ENCODE measurements at places on chromosomes 11 and 22. TPM values are rescaled to one million over a fixed set of nuclear protein-coding genes. Genes with fewer than 3 reads are reported as not detected.
A peak's percentile ranks its signal among the peaks of the same experiment; 100 is the strongest.

GRCh38 chr11:69840371-69841169 lies 21.4 kb upstream of the FGF3 start:
- no peak for DNase-seq

- no peak for DNase-seq
Observed at GRCh38 chr11:73236854-73237253, 18.8 kb downstream of the P2RY2 start.

DNA sequence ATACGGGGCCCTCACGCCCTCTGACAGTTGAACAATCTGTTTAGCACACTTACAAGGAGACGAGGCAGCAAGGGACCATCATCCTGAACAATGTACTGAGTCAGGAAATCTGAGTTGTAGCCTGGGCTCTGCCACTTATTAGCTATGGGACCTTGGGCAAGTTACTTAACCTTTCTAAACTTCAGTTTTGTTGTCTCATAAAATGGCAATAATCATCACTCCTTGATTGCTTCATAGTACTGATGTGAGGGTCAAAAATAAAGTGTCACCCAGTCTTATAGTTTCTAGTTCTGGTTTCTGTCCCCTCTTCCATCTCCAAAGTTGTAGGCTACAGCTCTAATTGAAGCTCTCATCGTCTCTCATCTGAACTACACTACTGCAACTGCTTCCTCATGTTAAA lies 46.7 kb downstream of the RELT start:
- DNase-seq = no peak

DNA sequence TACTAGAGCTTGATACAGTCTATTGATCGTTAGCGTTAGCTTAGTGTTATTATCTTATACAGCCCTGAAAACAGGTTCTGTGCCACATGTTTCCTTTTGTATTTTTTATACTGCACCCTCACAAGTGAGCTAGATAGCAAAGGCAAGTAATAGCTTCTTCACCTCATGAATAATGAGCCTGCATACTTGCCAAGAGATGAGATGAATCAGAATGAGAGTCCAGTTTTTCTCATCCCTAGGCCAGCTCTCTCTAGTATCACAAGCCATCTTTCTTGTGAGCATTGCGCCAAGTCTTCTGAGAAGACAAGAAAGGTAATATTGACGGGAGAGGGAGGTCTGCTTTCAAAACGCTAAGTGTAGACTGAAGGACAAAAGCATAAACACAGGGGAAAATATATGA lies 8.7 kb upstream of the CARD18 start:
- DNase-seq = no peak

DNA sequence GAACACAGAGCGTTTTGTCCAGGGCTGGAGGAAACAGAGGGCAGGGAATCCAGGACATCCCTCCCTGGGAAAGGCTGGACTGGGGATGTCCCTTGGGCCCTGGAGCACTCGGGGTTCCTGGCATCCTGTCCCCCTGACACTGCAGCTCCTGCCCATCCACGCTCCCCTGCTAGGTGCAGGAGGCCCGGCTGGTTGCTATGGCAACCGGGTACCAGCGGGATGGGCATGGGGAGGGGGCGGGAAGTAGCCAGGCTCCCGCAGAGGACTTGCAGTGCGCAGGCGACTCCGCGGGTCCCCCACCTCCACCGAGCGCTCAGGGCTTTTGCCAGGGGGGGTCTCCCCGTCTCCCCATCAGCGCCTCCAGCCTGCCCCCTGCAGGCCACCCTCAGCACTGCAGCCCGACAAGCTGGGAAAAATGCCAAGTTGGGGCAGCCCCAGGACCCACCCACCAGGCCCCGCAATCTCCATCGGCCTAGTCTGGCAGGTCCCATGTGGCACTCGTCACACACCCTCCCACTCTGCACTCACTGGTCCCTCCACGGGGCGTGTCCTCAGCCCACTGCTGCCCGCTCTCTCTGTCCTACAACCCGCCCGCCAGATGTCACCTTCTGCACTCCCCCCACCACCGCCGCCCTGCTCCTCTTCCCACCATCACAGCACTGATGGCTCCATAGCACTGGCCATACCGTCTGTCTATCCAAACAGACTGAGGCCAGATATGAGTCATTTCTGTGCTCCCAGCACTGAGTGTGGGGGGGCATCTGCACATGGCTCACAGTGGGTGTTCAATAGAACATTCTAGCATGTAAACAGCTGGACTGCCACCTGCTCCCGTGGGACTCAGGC lies 31.5 kb downstream of the KIAA0930 start:
- DNase-seq = peak; percentile 29

DNA sequence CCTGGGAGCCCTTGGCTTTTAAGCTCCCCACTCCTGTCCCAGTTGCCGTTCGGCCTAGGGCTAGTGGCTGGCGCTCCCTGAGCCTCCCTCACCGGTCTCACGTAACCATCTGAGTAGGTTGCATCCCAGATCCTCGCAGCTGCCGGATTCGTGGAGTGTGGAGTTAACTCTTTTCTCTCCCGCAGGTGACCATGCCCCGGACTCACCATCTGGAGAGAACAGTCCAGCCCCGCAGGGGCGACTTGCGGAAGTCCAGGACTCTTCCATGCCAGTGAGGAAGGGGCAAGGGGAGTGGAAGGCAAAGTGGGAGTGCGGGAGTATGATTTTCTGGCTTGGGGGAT lies 902 bp downstream of the MUS81 start:
- no peak for DNase-seq

DNA sequence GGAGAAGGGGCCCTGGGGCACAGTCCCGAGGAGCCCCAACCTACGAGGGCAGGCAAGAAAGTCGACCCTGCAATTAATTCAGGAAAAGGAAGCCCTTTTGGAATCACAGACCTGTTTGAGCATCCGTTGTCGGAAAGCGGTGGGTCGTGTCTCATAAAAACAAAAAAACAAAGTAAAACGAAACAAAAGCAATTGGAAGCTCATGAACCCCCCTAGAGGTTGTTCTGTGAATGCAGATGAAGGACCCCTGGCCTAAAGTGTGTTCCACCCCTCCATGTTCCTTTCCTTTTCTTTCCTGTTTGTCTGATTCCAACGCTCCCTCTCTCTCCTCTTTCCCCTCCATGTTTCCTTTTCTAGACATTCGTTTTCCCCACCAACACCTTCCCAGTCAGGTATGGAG lies 203.7 kb downstream of the GRIK4 start:
- no peak for DNase-seq

- no peak for DNase-seq
Observed at GRCh38 chr22:47310601-47311000, 548.2 kb downstream of the TBC1D22A start.

GRCh38 chr11:43376594-43376993 lies 17.9 kb downstream of the TTC17 start:
- no peak for DNase-seq

DNA sequence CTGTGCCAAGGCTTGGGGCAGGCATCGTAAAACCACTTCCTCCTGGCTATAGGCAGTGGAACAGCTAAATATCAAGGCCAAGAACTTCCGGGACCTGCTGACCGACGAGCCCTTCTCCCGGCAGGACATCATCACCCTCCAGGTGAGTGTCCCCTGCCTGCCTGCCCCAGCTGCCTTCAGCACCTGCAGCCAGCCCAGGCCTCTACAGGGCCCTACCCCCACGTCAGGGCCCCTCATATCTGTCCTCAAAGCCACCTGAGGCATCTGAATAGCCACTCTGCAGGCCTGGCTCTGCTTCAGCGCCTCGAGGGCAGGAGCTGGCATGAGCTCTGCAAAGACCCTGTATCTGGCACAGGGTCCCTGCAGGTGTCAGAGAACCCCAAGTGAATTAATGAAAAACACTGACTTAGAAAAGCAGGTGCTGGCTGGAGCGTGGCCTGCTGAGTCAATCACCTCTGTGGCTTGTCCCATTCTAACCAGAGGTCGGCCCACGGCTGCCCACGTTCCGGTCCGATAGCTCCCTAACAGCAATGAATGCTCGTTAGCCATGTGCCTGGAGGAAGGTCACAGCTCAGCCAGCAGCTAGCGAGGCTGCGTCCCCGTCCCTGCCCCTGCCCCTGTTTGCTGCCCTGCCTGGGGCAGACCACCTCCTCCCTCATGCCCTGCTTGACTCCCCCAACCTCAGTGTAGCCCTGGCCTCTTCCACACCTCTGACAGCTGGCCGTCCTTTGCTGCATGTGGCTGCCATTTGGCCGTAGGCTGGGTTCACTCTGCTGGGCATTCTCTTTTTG lies 16.8 kb downstream of the PPIL2 start:
- DNase-seq = no peak

DNA sequence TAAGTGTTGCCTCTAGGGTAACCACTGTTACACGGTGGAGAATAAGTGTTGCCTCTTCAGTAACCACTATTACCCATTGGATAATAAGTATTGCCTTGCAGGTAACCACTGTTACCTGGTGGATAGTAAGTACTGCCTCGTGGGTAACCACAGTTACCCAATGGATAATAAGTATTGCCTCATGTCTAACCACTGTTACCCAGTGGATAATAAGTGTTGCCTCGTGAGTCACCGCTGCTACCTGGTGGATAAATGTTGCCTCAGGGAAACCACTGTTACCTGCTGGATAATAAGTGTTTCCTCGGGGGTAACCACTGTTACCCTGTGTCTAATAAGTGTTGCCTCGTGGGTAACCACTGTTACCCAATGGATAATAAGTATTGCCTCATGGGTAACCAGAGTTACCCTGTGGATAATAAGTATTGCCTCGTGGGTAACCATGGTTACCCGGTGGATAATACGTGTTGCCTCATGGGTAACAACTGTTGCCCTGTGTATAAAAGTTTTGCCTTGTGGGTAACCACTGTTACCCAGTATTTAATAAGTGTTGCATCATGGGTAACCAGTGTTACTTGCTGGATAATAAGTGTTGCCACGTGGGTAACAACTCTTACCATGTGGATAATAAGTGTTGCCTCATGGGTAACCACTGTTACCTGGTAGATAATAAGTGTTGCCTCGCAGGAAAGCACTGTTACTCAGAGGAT lies 12.3 kb upstream of the NXPE4 start:
- DNase-seq = no peak

- DNase-seq = no peak
Observed at GRCh38 chr11:45876401-45876800, 9.1 kb upstream of the MAPK8IP1 start.

DNA sequence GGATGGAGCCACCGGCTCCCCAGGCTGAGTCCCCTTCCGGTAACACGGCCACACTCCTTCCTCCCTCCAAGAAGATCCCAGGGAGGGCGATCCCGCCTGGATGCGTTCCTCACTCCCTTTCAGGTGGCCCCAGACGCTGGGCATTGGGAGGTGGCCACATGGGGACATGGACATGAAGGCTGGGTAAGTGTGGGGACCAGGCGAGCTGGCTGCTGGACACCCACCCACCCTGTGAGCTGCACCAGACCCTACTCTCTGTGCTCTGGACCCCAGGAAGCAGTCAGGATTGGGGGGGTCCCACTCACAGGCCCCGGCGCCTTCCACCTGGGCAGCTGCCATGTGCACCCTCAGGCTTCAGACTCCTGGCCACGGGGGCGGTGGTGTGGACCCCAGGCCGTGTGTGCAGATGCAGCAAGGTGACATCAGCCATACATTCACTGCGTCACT lies 932.8 kb downstream of the BRD1 start:
- DNase-seq = no peak

- no peak for DNase-seq
Observed at GRCh38 chr11:100910808-100911207, 218.8 kb downstream of the PGR start.

GRCh38 chr11:89405629-89406028 lies 85.5 kb downstream of the NOX4 start:
- no peak for DNase-seq

The LIPT2 gene
- total RNA-seq = 3.2 TPM

The MB gene
- total RNA-seq = not detected

The FAM227A gene
- total RNA-seq = 0.86 TPM

The ZFTA gene
- 6.3 TPM for total RNA-seq

The CCDC73 gene
- total RNA-seq = not detected

The IGSF22 gene
- 0.60 TPM for total RNA-seq

The OR5P2 gene
- total RNA-seq = not detected

All from activated T-cell treated with anti-CD3 and anti-CD28 coated beads, Interleukin-2, amount 50 U/mL, for 4 hours (primary cell).